Activated CD8-positive, alpha-beta memory T cell treated with anti-CD3 and anti-CD28 coated beads for 1 hour (primary cell): ENCODE measurements at places on chromosomes 5 and 9.

- no peak for DNase-seq
These were observed 84.0 kb downstream of the RAB3C start for GRCh38 chr5:58666598-58667581.

GRCh38 chr5:139460455-139460854 lies 2.1 kb downstream of the ECSCR start:
- DNase-seq: no peak

- no peak for DNase-seq
These were observed 1.1 kb downstream of the HRCT1 start for GRCh38 chr9:35906923-35907699.

GRCh38 chr5:67910546-67910945 lies 305.0 kb upstream of the PIK3R1 start:
- DNase-seq: no peak

DNA sequence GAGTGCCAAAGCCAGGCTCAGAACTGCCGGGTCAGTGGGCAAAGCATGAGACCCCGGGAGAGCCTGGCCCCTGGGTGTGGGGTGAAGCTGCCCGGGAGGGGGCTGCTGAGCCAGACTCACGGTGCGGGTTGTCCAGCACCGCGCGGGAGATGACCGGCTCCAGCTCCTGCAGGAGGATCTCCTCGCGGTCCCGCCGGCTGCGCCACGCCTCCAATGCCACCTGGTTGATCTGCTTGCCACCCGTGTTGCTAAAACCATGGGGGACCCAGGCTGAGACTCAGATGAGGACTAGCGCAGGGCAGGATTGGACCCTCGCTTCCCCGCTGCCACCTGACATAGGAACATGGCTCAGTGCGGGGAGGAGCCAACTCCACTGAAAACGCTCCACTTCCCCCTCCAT lies 2.6 kb downstream of the TOR2A start:
- DNase-seq: no peak

DNA sequence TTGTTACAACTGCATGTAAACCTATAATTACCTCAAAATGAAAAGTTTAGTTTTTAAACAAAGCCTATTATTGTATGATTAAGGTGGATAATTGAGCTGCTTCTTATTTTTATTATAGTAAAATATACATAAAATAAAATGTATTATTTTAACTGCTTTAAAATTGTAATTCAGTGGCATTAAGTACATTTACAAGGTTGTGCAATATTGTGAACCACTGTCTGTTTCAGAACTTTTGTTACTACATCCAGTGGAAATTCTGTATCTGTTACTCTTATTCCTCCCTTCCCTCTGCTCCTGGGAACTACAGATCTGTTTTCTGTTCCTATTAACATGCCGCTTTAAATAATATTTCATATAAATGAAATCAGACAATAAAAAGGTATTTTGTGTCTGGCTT lies 37.1 kb downstream of the ITGA1 start:
- DNase-seq: no peak

- peak; percentile 68 for DNase-seq
These were observed 1.9 kb upstream of the CNTFR start for GRCh38 chr9:34591248-34591916.

DNA sequence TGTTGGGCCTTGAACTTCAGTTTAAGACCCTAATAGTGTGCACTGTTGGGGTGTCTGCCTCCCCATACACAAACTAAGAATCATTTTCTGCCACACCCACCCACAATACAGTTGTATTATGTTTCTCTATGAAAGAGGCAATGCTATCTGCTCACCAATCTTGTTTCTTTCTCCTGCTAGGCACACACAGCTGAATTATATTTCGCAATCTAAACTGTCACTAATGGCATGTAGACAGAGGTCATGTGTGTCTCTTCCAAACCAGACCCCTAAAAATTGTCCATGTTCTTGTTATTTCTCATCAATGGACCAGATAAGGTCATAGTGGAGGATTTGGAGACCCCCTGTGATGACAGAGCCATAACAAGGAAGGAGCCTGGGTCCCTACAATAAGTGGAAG lies 57.3 kb downstream of the RIGI start:
- DNase-seq: no peak

GRCh38 chr5:26894719-26895263 lies 143.6 kb downstream of the CDH9 start:
- no peak for DNase-seq

GRCh38 chr5:111820072-111820471 lies 63.1 kb upstream of the NREP start:
- no peak for DNase-seq

DNA sequence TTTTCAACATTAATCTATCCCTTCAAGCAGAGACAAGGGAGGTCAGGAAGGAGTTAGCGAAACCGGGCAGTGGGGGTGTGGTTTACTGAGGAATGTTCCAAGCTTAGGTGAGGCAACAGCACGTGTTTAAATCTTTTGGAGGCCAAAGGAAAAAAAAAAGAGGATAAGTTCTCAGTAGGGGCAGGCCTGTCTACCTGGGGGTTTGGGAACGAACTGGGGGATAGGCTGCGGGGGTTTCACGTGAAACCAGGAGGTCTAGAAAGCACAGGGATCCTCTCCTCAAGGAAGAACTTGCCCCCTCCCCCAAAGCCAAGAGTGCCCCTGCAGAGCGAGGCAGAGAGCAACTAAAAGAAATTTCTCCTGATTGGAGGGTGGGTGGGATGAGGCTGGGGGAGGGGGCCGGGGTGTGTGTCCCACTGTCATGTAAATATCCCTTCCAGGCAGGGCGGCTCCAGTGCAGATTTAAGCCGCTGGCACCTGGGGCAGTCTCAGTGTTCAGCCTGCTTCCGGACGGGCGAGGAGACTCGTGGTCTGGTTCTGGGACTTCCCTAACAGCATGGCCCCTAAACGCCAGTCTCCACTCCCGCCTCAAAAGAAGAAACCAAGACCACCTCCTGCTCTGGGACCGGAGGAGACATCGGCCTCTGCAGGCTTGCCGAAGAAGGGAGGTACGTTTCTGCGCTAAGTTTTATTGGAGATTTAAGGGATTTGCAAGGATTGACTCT lies 5.5 kb upstream of the SET start:
- no peak for DNase-seq

- no peak for DNase-seq
These were observed 1.3 kb downstream of the ARAP3 start for GRCh38 chr5:141680751-141681201.

- no peak for DNase-seq
These were observed 548.4 kb downstream of the LRRC70 start for GRCh38 chr5:63127054-63127453.

DNA sequence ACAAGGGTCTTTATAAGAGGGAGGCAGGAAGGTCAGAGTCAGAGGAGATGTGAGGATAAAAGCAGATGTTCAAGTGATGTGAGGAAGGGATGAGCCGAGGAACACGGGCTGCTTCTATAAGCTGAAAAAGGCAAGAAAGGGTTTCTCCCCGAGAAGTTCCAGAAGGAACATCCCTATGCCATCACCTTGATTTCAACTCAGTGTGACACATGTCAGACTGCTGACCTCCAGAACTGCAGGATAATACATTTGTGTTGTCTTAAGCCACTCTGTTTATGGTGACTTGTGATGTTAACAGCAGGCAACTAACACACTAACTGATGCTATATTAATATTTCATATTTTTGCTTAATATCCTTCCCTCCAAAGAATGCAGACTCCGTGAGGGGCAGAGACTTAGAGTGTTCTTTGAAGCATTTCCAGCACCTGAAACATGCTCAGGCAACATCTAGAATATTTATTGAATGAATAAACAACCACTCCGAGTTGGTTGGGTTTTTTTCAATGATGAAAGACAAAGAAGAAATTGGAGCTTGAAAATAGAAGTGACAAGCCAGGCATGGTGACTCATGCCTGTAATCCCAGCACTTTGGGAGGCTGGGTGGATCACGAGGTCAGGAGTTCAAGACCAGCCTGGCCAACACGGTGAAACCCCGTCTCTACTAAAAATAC lies 77.6 kb upstream of the ADRA1B start:
- DNase-seq: no peak

GRCh38 chr9:95815133-95815532 lies 60.4 kb upstream of the ERCC6L2 start:
- DNase-seq: no peak

GRCh38 chr5:158852622-158853021 lies 247.1 kb downstream of the EBF1 start:
- no peak for DNase-seq

DNA sequence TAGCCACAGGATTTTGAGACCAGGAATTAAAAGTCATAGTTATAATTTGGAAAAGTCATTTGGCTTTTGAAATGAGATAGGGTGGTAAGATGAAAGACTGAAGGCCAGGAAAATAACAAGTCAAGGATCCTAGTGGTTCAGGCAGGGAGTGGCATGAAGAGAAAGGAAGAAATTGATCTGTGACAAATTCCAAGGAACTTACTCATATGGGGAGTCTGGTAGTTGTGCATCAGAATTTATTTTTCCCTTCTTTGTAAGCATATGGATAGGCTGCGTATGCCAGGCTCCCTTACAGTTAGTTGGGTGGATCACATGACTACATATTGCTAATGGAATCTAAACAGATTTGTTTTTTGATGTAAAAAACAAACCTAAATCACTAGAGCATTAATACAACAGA lies 21.0 kb downstream of the ISL1 start:
- no peak for DNase-seq

DNA sequence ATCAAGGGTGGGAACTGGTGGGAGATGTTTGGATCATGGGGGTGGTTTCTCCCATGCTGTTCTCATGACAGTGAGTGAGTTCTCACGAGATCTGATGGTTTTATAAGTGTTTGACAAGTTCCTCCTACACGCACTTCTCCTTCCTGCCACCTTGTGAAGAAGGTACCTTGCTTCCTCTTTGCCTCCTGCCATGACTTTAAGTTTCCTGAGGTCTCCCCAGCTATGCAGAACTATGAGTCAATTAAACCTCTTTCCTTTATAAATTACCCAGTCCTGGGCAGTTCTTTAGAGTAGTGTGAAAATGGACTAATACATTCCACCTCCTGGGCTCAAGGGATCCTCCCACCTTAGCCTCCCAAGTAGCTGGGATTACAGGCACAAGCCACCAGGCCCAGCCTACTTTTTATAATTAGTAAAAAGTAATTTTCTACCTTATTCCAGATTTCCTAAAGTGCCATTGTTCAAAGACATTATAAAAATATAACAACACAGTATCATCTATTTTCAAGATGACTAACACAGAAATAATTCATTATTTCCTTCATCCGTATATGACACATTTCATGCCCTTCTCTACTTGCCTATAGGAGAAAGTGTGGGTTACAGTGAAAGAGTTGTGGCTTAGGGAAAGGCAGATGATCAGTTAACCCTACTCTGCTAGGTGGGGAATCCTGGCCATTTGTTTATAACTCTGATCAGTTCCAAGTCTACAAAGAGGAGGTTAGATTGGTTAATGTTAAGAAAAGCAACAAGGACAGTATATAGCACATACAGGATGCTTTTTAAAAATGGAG lies 99.9 kb downstream of the TTC39B start:
- no peak for DNase-seq
